Natural killer cell (primary cell): ENCODE measurements at places on chromosomes 7 and 10. TPM values are rescaled to one million over a fixed set of nuclear protein-coding genes. Genes with fewer than 3 reads are reported as not detected.

GFRA1 gene
- not detected for total RNA-seq

FAM53B gene
- total RNA-seq = 172 TPM

SDHAF3 gene
- 7.3 TPM for total RNA-seq

C10orf62 gene
- total RNA-seq = not detected

PTPN20 gene
- total RNA-seq = 1.6 TPM

INPP5F gene
- total RNA-seq = 12.8 TPM

SAP25 gene
- total RNA-seq = 25.9 TPM

HOXA6 gene
- total RNA-seq = 0.28 TPM

ADAMTS14 gene
- 1.5 TPM for total RNA-seq

NUTM2A gene
- 1.7 TPM for total RNA-seq

SCIN gene
- not detected for total RNA-seq

- DNase-seq = no peak
Observed at GRCh38 chr7:80347173-80347572, 164.7 kb downstream of the GNAT3 start.

- DNase-seq = no peak
Observed at GRCh38 chr7:114589436-114589835, 174.8 kb downstream of the FOXP2 start.

- DNase-seq = no peak
Observed at GRCh38 chr10:60417901-60418300, 28.2 kb upstream of the ANK3 start.

DNA sequence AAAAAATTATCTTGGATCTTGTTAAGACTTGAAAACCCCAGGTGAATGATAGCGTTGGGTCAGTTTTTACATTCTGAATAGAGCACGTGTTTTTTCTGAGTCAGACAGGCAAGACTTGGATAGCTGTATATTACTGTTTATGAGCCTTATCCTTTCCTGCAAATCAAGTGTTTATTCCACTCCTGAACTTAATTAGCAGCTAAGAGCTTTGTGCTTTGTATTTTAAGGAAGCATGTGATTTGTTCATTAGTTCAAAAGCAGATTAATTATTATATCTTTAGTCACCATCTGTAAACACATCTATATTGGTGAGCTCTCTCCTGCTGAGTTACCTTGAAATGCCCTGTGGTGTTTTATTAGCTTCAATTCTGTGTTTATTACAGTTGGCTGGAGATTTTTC is 98.6 kb upstream of the PRPS1L1 start:
- no peak for DNase-seq

DNA sequence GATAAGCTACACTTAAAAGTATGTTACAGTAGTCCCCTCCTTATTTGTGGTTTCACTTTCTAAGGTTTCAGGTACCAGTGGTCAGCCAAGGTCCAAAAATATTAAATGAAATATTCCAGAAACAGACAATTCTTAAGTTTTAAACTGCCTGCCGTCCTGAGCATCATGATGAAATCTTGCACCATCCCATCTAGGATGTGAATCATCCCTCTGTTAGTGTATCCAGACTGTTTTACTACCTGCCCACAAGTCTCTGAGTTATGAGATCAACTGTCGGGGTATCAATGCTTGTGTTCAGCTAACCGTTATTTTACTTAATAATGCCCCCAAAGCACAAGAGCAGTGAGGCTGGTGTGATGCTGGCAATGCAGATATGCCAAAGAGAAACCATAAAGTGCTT is 11.4 kb downstream of the KDM7A start:
- no peak for DNase-seq

DNA sequence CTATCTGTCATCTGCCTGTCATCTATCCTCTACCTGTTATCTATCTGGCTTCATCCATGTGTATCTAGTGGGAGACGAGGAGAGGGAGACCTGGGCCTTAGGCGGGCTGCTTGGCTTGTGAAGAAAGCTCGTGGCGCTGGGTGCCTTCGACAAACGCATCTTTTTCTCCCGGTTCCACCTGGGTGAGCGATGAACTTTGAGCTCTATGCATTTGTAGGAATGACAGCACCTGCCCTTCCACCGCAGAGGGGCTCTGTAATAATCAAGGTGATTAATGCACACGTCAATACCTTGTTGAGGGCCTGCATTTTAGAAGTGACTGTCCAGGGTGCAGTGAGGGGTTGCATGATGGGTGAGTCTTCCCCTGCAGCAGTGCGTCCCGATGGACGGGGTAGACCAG is 2.6 kb upstream of the VIPR2 start:
- no peak for DNase-seq

GRCh38 chr7:152313831-152314604 is 121.8 kb downstream of the KMT2C start:
- DNase-seq = peak; percentile 68

DNA sequence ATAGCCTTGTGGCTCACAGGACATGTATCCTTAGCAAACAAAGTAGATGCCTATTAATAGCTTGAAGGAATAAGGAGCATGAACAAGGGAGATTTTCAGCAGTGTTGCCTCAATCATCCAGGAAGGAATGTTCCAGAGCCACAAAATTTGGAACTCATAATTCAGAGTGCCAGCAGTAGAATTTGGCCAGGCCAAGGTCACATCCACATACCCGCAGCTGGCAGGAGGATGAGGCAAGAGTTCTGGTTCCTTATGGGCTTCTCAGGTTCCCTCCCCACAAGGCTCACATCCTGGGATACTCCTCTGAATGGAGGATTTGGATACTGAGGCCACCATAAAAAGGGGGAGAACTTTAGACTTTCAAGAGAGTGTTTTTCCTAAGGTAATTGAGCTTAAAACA is 45.8 kb downstream of the SUFU start:
- no peak for DNase-seq

DNA sequence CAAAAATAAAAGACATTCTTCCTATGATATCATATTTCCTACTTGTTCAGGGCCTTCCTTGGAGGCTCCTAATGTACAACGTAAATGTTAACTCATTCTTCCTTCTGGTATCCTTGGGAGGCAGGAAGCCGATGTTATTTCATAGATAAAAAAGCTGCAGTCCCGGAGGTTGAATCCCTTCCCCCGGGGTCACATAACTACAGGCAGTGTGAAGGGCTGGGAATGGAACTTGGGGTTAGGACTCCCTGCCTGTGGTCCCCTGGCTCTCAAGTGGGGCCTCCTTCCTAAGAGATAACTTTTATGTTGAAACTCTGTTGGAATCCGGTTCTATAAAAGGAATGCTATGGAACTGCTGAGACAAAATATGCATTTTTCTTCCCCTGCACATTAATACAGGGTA is 14.9 kb upstream of the CCDC3 start:
- DNase-seq = no peak

GRCh38 chr7:18555968-18556367 is 60.4 kb downstream of the HDAC9 start:
- DNase-seq = no peak

- DNase-seq = no peak
Observed at GRCh38 chr7:71350680-71351079, 218.7 kb downstream of the GALNT17 start.

- no peak for DNase-seq
Observed at GRCh38 chr10:17175551-17175950, 25.9 kb downstream of the TRDMT1 start.

DNA sequence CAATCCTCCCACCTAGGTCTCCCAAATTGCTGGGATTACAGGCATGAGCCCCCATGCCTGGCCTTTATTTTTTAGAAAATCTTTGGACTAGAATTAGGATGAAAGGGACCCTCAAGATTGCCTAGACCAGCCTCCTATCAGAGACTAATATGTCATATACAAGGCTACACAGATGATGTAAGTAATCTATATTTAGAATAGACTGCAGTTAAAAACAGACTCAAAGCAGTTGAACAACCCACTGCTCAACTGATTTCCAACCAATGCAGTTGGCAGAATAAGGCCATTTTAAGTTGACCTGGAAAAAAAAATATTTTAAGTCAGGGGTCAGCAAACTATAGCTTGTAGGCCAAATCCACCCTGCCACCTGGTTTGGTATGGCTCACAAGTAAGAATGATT is 27.7 kb downstream of the PSPH start:
- no peak for DNase-seq

DNA sequence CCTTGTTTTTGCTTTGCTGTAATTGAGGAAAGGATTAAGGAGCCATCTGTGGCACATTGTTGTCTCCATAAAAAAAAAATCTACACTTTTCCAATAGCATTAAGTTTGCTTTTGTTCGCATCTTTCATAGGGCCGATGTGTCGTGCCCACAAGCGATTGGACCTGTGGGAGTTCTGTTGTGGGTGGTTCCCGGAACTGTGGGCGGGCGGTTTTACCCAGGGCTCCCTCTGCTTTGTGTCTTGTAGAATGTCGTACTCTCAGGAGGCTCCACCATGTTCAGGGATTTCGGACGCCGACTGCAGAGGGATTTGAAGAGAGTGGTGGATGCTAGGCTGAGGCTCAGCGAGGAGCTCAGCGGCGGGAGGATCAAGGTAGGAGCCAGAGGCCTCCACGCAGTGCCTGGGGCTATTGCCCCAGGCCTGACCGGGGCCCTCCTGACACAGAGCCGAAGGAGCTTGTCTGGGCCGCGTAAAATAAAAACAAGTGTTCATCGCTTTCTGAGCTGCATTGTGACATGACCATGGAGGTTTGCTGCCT is 92.4 kb downstream of the ACTR3B start:
- no peak for DNase-seq

- DNase-seq = no peak
Observed at GRCh38 chr7:92827464-92828120, 8.8 kb downstream of the CDK6 start.

DNA sequence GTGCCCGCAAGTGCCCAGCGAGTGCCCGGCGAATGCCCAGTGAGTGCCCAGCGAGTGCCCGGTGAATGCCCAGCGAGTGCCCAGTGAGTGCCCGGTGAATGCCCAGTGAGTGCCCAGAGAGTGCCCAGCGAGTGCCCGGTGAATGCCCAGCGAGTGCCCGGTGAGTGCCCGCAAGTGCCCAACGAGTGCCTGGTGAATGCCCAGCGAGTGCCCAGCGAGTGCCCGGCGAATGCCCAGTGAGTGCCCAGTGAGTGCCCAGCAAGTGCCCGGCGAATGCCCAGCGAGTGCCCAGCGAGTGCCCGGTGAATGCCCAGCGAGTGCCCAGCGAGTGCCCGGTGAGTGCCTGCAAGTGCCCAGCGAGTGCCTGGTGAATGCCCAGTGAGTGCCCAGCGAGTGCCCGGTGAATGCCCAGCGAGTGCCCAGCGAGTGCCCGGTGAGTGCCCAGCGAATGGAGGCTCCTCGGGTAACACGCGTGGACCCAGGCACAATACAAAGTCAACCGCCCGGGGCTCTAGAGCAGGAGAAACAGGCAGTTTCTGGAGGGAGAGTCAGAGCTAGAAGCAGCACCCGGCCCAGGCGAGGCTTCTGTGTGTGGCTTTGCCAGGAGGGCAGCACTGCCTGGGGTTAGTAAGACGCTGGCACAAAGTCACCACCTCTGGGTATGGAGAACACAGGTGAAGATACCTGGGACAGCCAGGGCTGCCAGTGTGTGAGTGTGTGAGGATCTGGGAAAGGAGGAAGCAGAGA is 38.2 kb upstream of the CFAP46 start:
- no peak for DNase-seq

- no peak for DNase-seq
Observed at GRCh38 chr10:90930971-90931871, 10.3 kb upstream of the ANKRD1 start.

GRCh38 chr7:85160223-85160622 is 26.6 kb downstream of the SEMA3D start:
- no peak for DNase-seq

DNA sequence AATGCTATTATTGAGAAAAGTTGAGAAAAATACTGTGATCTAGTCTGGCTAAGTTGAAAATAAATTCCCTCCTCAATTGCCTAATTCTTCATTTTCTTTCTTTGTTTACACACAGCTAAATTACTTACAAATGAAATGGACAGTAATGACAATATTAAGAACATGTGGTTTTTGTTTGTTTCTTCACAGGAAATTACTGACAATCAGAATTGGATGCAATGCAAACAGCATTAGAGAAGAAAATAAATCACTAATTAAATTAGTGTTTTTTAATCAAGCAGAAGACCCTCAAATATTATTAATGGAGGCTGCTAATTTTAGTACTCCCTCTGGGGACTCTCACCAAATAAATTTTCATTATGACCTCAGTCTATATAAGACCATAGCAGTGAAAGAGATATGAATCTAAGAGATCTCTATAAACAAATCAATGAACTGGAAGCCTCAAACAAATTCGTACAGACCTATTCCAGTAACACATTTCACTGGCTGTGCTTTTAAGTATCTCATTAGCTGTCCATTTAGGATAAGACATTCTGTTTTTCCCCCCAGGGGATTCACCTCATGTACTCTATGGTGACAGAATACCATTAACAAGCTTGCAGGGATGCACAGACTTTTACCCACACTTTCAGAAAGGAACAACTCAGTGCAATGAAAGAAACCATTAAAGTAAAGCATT is 202.0 kb upstream of the DGKB start:
- DNase-seq = no peak

DNA sequence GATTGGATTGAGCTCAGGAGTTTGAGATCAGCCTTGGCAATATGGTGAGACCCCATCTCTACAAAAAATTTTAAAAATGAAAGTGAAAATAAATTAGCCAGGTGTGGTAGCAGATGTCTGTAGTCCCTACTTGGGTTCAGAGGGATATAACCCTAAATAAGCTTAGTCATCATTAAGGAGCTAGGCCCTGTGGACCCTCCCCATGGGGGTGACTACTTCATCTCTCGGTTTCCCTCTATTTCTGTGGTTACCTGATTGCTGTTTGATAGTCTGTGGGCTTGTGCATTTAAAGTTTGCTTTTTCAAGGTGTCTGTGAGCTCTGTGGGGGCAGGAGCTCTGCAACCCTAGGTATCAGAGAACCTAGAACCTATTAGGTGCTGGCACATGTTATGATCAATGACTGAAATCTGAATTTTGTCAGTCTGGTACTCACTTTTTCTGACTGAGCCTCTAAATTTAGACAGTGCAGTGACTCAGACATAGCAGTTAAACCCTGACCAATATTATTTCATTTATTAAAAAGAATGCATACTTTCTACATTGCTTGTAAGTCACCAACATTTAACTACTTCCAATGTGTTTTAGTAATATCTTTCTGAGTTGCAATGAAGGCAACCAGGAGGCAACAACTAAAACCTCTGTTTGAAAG is 8.1 kb upstream of the CUZD1 start:
- DNase-seq = no peak

- DNase-seq = no peak
Observed at GRCh38 chr10:99850767-99851340, 68.4 kb downstream of the ABCC2 start.

DNA sequence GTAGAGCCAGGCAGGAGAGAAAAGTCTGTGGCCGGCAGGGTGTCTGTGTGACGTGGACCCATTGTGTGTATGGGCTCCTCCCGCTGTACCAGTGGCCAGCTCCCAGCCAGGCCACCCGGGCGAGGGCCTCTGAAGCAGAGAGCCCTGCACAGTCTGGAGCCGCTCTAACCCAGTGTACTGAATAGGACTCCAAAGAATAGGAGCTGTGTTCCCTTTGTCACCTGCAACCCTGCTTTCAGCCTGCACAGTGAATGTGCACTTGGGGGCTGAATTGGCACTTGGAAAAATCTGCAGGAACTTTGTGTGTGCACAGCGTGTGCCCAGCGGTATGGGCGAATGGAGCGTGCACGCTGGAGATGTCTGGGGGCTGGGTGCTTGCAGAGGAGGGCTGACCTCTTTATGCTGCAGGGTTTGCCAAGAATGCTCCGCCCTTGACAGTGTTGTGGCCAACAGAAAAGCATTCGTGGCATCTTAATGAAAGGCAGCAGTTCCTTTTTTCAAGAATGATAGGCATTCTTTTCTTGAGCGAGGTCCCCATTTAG is 216.2 kb downstream of the AUTS2 start:
- no peak for DNase-seq

GRCh38 chr7:48244864-48245271 is 73.6 kb downstream of the ABCA13 start:
- DNase-seq = no peak
